ENCODE measurements at places on chromosomes 16 and 17.

GRCh38 chr16:77868052-77868451 is 79.7 kb downstream of the VAT1L start:
- no peak for DNase-seq

DNA sequence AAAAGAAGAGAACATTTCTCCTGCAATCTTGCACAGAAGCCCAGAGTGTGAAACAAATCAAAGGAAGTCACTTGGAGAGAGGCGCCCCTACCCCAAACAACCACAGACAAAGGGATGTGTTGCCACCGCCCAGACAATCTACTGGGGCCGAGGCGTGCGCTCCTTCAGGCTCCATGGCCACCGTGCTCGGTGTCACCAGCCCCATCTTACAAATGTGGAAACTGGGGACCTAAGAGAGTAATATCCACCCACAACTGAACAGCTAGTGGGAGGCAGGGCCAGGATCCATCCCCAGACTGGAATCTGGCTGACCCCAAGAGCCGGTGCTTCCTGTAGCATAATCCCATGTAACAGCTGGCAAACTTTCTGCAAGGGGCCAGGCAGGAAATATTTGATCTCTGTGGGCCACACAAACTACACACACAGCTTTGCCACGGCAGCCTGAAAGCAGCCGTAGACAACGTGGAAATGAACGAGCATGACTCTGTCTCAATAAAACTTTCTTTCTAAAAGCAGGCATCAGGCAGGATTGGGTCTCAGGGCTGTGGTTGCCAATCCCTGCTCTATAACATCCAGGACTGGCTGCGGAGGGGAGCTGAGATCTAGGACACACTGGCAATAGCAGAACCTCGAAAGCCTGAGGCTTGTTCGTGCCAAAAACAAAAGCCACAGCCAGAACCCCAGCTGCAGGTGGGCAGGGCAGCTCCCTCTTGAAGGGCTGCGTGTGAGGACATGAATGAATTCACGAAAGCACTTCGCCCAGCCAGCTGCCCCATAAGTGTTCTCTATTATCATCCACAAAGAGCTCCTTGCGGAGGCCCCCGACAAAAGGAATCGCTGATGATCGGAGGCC is 26.6 kb upstream of the GINS2 start:
- DNase-seq: no peak

- no peak for DNase-seq
Measured at GRCh38 chr17:82277851-82278250, 4.4 kb upstream of the CSNK1D start.

DNA sequence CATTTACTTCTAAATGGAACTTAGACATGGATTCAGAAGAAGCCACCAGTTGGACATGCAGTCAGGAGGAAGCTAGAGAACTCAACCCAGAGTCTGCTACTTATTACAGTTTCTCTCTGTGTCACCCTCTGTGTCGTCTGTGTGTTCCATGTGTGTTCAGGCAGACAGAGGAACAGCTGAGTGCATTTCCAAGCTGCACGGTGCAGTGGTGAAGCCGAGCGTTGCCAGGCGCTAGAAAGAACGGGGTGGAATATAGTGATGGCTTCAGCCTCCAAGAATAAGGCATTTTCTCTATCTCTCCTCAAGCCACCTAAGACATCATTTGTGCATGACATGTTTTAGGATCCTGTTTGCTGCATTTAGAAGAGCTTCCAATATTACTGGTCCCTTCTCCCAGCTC is 101.1 kb upstream of the CCL2 start:
- DNase-seq: no peak

- DNase-seq: peak; percentile 88
Measured at GRCh38 chr17:2593821-2594721, 617 bp downstream of the PAFAH1B1 start.

DNA sequence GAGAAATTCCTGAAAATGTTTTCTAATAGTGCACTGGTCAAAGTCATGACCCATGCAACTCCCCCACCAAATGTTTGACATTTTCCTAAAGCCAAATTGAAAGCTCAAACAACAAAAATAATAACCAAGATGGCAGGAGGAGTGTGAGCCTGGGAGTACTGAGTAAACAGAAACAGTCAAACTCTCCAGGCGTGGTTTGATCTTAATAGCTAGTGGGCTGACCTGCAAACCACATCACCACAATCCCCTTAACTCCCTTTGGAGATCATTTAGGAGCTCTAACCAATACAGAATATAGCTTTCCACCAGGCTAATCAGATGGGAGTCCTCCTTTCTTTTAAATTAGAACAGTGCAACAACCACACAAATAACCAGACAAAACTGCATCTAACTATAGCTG is 19.2 kb upstream of the MEIOC start:
- no peak for DNase-seq
